ENCODE measurements at places on chromosomes 12 and 14. TPM values are rescaled to one million over a fixed set of nuclear protein-coding genes. Genes with fewer than 3 reads are reported as not detected.

The SDS gene
- polyA plus RNA-seq = 3.8 TPM

The ACSM4 gene
- not detected for polyA plus RNA-seq

The PLCZ1 gene
- not detected for polyA plus RNA-seq

The DYRK4 gene
- 28.9 TPM for polyA plus RNA-seq

The ATF7IP gene
- polyA plus RNA-seq = 34.5 TPM

The CKB gene
- 315 TPM for polyA plus RNA-seq

The CLEC1B gene
- polyA plus RNA-seq = not detected

The CACNA2D4 gene
- polyA plus RNA-seq = 5.5 TPM

The CAPZA3 gene
- polyA plus RNA-seq = not detected

The PTPRB gene
- polyA plus RNA-seq = 1.9 TPM

The RD3L gene
- not detected for polyA plus RNA-seq

The CEP290 gene
- 13.6 TPM for polyA plus RNA-seq

The LACRT gene
- polyA plus RNA-seq = not detected

The ADGRD1 gene
- polyA plus RNA-seq = not detected

The RTL1 gene
- polyA plus RNA-seq = not detected

The GLIPR1L1 gene
- not detected for polyA plus RNA-seq

The BDKRB2 gene
- 4.1 TPM for polyA plus RNA-seq

The MYF6 gene
- polyA plus RNA-seq = not detected

The REM2 gene
- 0.90 TPM for polyA plus RNA-seq

The OVCH1 gene
- polyA plus RNA-seq = 0.01 TPM

The COQ5 gene
- polyA plus RNA-seq = 50.8 TPM

The HSP90B1 gene
- 928 TPM for polyA plus RNA-seq

The FGF23 gene
- polyA plus RNA-seq = not detected

The NEMF gene
- 43.8 TPM for polyA plus RNA-seq

The NTS gene
- 180 TPM for polyA plus RNA-seq

The CISTR gene
- not detected for polyA plus RNA-seq

The KCNC2 gene
- polyA plus RNA-seq = not detected

The TMPRSS12 gene
- 0.03 TPM for polyA plus RNA-seq

The INHBE gene
- polyA plus RNA-seq = 0.21 TPM

The ACOT2 gene
- polyA plus RNA-seq = 55.9 TPM

The CCT2 gene
- polyA plus RNA-seq = 140 TPM

The STX2 gene
- polyA plus RNA-seq = 0.45 TPM

The PTGDR gene
- 0.25 TPM for polyA plus RNA-seq

The DHRS2 gene
- polyA plus RNA-seq = 0.81 TPM

The FAIM2 gene
- 2.2 TPM for polyA plus RNA-seq

The SERPINA5 gene
- polyA plus RNA-seq = 0.54 TPM

The POP5 gene
- 54.9 TPM for polyA plus RNA-seq

The CEP83 gene
- polyA plus RNA-seq = 3.8 TPM

The SRRM4 gene
- 0.21 TPM for polyA plus RNA-seq

The SLCO1A2 gene
- 0.10 TPM for polyA plus RNA-seq

The ACOT4 gene
- polyA plus RNA-seq = 3.7 TPM

The IGF1 gene
- 8.0 TPM for polyA plus RNA-seq

The PFKM gene
- polyA plus RNA-seq = 11.3 TPM

The OSBPL8 gene
- polyA plus RNA-seq = 5.1 TPM

The OTOGL gene
- 0.09 TPM for polyA plus RNA-seq

The OSGEP gene
- polyA plus RNA-seq = 59.1 TPM

The CD27 gene
- polyA plus RNA-seq = 16.2 TPM

The GARIN6 gene
- not detected for polyA plus RNA-seq
